ENCODE measurements at places on chromosomes 3 and 15.

- no peak for DNase-seq
Observed at GRCh38 chr15:96869122-96869521, 538.6 kb downstream of the NR2F2 start.

- DNase-seq: no peak
Observed at GRCh38 chr15:98826658-98827057, 178.3 kb downstream of the IGF1R start.

- no peak for DNase-seq
Observed at GRCh38 chr3:42002790-42003189, 40.9 kb upstream of the ULK4 start.

DNA sequence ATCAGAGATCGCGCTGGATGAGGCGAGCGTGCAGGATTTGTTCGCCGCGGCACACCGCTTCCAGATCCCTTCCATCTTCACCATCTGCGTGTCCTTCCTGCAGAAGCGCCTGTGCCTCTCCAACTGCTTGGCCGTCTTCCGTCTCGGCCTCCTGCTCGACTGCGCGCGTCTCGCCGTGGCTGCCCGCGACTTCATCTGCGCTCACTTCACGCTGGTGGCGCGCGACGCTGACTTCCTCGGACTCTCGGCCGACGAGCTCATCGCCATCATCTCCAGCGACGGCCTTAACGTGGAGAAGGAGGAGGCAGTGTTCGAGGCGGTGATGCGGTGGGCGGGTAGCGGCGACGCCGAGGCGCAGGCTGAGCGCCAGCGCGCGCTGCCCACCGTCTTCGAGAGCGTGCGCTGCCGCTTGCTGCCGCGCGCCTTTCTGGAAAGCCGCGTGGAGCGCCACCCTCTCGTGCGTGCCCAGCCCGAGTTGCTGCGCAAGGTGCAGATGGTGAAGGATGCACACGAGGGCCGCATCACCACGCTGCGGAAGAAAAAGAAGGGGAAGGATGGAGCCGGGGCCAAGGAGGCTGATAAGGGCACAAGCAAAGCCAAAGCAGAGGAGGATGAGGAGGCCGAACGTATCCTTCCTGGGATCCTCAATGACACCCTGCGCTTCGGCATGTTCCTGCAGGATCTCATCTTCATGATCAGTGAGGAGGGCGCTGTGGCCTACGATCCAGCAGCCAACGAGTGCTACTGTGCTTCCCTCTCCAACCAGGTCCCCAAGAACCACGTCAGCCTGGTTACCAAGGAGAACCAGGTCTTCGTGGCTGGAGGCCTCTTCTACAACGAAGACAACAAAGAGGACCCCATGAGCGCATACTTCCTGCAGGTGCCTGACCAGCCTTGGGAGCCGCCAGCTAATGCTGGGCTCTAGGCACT, 819 bp downstream of the KLHL40 start:
- no peak for DNase-seq

DNA sequence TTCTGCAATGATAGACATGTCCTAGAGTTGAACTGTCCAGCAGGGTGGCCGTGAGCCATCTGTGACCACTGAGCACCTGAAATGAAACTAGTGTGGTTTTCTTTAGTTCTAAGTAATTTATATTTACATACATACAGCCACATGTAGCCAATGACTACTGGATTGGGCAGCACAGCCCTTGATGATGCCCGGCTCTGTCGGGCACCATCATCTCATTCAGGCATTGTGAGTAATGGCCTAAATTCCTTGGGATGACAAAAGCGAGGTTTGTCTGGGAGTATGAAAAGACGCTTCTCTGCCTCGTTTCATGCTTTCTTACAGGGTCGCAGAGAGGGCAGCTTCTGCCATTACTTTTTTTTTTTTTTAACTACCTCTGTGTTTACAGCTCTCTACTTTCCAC, 251.9 kb upstream of the HES1 start:
- DNase-seq: no peak

DNA sequence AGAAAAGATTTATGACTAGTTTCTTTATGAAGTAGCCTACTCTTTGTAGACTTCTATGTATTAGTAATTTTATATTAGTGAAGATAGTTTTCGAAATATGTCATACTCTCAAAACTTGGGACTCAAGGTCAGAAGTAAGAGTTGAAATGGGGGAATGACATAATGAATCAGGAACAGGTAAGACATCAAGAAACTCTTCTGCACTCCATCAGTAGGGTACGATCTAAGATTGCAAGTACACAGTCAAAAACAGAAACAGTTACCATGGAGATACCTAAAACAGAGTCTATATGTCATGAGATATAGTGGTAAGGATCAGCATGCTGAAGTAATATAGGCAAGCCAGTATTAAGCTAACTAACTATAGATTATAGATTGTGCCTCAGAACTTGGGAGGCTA, 187.0 kb upstream of the MLF1 start:
- no peak for DNase-seq

DNA sequence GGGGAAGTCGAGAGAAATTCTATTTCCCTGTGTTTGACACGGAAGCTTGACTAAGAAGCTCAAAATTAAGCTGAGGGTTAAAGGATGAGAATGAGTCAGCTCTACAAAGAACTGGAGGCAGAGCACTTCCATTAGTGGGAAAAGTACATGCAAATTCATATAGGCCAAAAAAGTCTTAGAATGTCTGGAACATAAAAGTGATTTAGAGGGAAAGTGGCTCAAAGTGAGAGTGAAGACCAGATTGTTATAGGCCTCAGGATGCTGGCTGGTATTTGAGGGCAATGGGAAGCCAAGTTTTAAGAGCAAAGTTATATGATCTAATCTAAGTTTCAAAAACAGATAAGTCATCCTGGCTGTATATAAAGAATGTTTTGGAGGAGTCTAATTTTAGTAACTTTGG, 857.3 kb downstream of the NAALADL2 start:
- DNase-seq: no peak

- no peak for DNase-seq
Observed at GRCh38 chr3:71045917-71046282, 537.6 kb downstream of the FOXP1 start.

- DNase-seq: peak; percentile 89
Observed at GRCh38 chr15:81293728-81294515, 30.0 kb downstream of the STARD5 start.

- no peak for DNase-seq
Observed at GRCh38 chr3:127835993-127836882, 13.9 kb upstream of the MGLL start.

GRCh38 chr15:27679731-27680471, 419.2 kb downstream of the OCA2 start:
- DNase-seq: no peak

DNA sequence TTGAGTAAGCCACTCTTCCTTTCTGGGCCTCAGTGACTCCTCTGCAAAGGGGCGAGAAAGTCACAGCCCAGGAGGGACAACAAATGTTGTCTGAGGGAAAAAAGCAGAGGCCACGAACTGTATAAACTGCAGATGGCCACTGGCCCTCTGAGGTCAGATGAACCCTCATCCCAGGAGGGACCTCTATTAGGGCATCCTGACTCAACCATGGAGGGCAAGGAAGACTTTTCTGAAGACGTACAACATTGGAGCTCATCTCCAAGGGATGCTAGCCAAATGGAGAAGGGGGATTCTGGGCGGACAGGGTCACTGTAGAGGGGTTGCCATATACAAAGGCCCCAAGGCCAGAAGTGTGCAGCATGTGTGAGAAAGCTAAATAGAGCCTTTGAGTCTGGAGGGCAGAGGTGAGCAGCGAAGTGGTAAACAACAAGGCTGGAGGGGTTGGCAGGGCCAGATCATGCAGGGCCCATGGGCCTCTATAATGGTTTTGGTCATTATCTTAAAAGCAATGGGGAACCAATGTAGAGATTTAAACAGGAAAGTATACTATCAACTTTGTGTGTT, 16.7 kb downstream of the GRAMD2A start:
- DNase-seq: no peak

DNA sequence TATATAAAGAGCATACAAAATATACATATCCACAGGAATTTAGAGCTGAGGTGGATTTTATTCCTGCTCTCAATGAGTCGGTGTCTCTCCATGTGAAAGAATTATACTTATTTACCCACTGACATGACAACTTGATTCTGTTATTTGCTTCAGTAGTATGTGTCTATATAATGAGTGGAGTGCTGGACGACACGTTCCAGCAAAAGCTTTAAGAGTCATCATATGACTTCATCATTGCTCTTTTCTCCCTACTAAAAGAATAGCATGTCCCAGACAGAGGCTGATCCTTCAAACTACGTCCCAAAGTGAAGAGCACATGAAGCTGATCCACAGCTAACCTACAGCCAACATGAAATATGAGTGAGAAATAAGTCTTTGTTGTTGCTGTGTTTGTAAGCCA, 54.3 kb upstream of the GNB4 start:
- DNase-seq: no peak

GRCh38 chr15:38828031-38828532, 263.5 kb upstream of the RASGRP1 start:
- no peak for DNase-seq

DNA sequence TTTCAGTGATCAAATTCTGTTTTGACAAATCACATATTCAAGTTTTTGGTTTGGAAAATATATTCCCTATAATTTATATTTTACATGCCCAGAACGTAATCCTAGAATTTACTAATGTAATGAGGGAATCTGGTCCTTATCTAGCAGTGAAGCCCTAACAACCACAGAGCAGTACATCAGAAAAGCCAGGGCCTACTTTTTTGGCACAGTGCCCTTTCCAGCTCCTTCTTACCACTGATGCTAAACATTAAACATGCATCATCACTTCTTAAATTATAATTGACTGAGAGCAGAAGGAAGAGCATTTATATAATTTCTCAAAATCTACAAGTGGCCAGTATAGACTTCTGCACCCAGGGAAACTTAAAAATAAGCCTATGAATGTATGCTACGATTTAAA, 66.7 kb downstream of the FBXL22 start:
- DNase-seq: no peak

GRCh38 chr3:119786409-119786808, 4.5 kb downstream of the NR1I2 start:
- no peak for DNase-seq

DNA sequence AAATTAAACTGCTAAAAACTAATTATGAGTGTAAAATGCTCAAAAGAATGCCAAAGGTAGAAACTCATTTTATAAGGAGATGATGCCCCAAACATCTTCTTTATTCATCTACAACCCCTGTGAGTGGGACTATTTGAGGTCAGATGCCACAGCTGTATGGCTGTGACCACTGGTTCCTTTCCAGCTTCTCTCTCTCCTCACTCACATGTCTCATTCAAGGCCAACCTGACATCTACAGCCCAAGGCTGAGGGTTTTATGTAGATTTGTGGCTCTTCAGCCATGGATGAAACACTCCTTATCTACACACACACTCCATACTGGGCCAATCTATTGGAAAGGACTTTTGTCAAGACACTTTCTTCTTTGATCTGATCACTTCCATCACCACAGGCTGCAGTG, 231.3 kb downstream of the KCNMB2 start:
- DNase-seq: no peak

- no peak for DNase-seq
Observed at GRCh38 chr3:150236316-150237082, 171.6 kb upstream of the TSC22D2 start.

DNA sequence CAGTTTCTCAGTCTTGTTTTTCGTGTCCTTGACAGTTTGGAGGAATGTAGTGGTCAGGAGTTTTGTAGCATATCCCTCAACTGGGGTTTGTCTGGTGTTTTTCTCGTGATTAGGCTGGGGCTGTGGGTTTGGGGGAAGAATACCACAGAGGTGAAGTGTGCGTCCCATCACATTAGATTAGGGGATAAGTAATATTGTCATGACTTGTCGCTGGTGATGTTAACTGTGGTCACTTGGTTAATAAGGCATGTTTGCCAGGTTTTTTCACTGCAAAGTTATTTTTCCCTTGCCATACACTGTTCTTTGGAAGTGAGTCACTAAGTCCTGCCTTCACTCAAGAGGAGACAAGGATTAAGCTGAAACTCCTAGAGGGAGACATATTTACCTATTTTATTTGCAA, 39.1 kb downstream of the PAK2 start:
- no peak for DNase-seq

- DNase-seq: no peak
Observed at GRCh38 chr3:134718726-134719125, 67.9 kb upstream of the KY start.

DNA sequence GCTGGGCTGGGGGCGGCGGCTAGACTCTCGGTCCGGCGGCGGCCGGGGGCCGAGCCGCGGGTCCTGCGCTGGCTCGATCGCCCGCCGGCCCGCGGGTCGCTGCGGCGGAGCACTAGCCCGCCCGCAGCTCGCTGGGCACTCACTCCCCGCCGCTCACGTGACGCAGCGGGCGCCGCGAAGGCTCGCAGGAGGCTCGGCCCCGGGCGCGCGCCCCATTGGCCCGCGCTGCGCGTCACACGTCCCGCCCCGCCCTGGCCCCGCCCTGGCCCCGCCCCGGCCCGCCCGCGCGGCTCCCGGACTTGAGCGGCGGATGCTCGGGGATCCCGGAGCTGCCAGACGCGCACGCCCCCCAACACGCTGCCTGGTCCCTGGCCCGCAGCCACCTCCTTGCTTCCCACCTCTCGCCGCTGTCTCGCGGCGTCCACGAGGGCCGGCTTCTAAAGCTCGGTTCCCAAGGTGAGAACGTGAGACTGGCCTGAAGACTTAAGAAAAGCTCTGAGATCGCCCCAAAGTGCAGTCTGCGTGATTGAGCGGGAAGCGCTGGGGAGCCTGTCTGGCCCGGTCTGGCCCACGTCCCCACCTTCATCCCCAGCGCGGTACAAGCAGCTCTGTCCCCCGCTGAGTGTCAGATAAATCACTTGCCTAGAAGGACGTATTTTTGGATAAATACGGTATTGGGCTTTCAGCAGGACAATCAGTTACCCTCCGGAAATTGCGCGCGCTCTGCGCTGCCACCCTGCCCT, at the start of gene KLF15:
Gene KLF15 (minus strand): TSS at position 114 of the 743 bp plus-strand sequence. CDS start 4,486 bp downstream, outside the sequence.
- DNase-seq: peak; percentile 50

DNA sequence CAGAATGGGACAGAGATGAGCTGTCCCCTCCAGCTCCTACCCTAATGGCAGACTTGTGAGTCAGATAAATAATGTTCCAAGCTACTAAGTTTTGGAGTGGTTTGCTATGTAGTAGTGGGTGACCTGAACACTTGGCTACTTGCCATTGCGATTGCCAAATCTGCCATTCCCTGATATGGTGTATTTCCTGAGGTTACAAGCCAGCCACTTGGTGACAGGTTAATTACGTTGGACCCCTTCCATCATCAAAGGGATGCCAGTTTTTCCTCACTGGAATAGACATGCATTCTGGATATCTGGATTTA, 33.6 kb downstream of the MORF4L1 start:
- no peak for DNase-seq

GRCh38 chr15:32838820-32839219, 121.0 kb downstream of the GREM1 start:
- DNase-seq: no peak

DNA sequence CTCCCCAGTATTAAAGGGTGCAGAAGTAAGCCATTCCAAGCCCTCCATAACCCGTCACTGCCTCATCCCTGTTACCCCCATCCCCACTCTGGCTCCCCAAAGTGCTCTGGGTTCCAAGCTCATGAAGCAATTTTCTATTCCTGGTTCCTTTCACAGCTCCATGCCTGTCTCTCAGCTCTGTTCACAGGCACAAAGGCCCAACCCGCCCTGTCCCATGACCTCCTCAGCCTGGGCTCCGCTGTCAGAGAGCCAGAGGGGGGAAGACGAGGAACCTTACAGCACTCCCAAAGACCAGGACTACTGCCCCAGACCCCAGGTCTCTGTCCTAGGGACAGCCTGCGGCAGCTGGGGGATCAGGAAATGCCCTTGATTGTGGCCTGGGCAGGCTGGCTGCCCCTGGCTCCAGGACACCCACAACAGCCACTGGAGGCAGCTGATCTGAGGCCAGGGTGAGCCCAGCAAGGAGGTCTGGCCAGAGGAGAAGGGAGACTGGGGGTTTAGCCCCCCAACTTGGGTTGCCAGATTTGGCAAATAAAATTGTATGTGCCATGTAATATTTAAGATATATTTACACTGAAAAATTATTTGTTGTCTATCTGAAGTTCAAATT, 43.2 kb upstream of the LINGO1 start:
- DNase-seq: no peak
